ENCODE measurements at places on chromosomes 6 and 20.

- DNase-seq, result no peak
Observed at GRCh38 chr20:46356195-46357029, 48.1 kb upstream of the CDH22 start.

DNA sequence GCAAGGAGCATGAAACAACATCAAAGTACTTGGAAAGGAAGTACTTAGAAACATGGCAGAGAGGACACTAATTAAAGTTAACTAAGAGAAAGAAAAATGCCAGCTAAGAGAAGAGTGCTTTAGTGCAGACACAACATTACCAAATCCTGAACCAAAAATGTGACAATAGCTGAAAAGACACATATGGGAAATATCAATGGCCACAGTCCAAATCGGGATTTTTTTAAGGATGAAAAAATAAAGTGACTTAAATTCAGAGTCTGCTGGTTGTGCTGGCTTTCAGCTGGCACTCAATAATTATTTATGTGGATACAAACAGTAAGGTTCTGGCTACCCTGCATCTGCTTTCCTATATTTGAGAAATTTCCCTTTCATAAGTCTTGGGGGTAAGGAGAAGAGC is 12.6 kb upstream of the DST start:
- no peak for DNase-seq

DNA sequence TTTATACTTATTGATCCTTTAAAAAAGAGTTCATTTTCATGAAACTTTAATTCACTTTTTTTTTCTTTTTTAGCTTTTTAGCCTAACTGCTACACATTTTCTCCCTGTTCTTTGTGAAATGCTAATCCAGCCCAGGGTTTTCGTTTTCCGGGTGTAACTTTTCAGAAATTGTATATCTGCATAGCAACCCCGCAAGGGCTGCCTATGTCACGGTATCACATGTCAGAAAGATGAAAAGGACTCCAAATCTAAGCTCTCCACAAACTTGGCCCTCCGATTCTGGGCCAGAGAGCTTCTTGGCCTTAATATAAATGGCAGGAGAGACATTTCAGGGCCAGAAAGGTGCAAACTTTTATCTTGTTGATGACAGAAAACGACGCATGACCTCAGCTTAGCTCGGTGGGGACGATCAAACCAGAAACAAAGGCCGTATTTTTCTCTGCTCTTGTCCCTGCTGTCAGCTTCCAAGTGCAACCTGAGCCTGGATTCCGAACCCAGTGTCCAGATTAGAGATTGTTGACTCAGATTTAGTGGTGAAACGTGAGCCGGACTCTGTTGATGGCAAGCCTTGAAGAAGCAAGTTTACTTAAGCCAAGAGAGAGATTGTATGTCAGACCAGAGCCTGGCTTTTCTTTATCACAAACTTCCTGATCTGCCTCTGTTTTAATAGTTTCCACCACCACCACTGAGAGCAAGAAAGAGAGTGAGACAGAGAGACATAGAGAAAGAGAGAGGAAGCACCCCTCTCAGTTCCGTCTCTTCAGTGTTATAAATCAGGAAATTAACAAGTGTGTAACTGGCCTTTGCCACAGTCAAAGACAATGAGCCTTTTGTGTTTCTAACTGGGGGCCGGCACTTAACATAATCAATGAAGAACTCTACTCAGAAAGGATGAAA is 157.8 kb downstream of the SCML4 start:
- DNase-seq, result no peak

- DNase-seq, result no peak
Observed at GRCh38 chr20:15922556-15922955, 650.7 kb downstream of the KIF16B start.

- DNase-seq, result no peak
Observed at GRCh38 chr6:117265410-117266256, at the start of gene VGLL2. Gene VGLL2 (plus strand): TSS chr6:117265558. CDS start chr6:117265764, 206 bp downstream.

DNA sequence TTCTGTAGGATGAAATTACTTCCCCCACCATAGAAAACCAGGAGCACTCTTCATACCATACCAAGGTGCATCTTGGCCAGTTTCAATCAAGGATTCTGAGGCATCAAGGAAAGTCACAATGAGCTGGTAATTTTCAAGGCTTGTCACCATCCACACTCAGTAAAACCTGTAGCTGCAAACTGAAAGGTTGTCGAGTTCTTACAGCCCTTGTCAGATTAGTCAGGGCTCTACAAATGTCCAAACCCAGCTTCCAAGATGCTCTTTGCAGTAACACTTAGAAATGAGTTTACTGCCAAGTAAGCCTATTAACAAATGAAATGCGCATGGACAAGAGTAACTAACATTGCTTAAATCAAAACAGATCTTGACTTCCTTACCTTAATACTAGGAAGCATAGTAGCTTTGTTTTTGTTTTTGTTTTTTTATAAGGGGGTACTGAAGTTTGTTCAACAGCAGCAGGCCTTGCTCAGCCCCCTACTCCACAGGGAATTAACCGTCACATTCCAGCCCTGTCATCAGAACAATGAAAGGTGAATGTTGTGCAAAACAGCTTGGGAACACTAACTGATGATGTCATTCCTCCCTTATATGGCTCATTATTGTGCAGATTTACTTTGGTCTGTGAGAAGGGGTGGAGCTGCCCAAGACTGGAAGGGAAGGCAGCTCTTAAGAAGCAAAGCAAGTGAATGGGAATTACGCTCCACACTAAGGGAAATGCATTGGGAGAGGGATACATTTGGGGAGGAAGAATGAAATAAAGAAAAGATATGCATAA is 49.9 kb upstream of the TMEM30A start:
- DNase-seq, result no peak

DNA sequence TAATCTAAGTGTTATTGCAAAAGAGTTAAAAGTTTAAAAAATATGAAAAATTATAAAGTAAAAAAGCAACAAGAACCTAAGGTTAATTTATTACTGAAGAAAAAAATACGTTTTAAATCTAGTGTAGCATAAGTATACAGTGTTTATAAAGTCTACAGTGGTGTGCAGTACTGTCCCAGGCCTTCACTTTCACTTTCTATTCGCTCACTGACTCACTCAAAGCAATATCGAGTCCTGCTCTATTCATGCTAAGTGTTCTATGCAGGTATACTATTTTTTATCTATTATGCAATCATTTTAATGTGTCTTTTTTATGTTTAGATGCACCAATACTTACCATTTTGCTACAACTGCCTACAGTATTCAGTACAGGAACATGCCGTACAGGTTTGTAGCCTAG is 113.0 kb downstream of the MANEA start:
- no peak for DNase-seq

DNA sequence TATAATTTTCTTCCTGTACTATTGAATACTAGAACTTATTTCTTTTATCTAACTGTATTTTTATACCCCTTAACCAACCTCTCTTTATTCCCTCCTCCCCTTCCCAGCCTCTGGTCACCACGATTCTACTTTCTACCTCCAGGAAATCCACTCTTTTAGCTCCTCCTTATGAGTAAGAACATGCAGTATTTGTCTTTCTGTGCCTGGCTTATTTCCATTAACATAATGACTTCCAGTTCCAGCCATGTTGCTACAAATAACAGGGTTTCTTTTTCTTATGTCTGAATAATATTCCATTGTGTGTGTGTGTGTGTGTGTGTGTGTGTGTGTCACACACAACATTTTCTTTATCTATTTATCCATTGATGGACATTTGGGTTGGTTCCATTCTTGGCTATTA is 152.3 kb upstream of the OLIG3 start:
- no peak for DNase-seq

- DNase-seq, result no peak
Observed at GRCh38 chr6:170276369-170277057, 14.4 kb downstream of the DLL1 start.

DNA sequence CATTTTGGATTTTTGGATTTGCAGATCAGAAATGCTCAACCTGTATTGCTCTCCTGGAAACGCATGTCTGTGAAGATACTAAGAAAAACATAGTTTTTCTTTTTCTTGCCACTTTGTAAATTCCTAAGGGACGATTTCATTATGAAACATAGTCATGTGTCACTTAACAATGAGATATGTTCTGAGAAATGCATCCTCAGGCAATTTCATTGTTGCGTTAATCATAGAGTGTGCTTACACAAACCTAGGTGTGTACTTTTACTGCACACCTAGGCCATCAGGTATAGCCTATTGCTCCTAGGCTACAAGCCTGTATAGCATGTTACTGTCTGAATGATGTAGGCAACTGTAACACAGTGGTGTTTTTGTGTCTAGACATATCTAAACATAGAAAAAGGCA is 13.4 kb upstream of the THEMIS start:
- no peak for DNase-seq

DNA sequence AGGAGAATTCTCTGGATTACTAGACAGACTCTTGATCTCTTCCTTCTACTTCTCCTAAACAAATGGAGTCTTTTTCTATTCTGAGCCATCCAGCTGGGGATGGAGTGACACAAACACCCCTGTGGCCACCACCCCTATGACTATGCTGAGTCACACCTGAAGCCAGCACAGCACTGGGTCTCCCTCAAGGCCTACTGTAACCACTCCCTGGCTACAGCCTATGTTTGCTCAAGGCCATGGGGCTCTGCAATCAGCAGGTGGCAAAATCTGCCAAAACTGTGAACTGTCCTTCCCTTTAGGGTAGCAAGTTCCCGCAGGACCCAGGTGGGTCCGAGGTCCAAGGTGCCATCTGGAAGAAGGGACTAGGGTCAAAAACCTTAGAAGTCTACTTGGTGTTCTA is 132.3 kb downstream of the TINAG start:
- no peak for DNase-seq

DNA sequence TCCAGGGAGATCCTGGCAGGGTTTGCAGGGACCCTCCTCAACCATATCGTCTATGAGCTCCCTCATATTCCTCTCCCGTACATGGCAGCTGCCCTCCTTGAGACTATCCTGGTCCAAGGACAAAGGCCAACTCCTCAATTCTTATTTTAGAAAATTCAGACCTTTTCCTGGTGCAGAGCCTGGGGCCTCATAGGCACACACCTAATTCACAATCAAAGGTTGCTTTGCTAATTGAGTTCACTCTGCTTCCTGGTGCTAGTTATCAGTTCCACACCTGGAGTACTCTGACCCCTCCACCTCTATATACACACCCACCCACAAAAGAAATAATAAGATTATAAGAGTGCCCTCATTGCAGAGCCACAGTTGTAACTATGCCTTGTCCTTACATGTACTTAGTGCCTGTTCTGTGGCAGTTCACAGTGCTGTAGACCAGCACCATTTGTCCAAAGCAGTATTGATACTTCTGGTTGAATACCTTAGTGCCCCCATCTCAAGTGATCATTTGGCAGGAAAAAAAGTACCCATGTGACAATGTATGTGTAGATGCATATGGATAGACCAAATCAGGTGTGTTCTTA is 38.7 kb downstream of the GSS start:
- DNase-seq, result no peak

GRCh38 chr6:53268858-53269608 is 79.7 kb downstream of the ELOVL5 start:
- DNase-seq, result no peak

GRCh38 chr6:103723438-103724322 is 1136.0 kb downstream of the HACE1 start:
- DNase-seq, result no peak

- DNase-seq, result peak; percentile 37
Observed at GRCh38 chr6:31822036-31822821, 5.3 kb upstream of the HSPA1B start.

DNA sequence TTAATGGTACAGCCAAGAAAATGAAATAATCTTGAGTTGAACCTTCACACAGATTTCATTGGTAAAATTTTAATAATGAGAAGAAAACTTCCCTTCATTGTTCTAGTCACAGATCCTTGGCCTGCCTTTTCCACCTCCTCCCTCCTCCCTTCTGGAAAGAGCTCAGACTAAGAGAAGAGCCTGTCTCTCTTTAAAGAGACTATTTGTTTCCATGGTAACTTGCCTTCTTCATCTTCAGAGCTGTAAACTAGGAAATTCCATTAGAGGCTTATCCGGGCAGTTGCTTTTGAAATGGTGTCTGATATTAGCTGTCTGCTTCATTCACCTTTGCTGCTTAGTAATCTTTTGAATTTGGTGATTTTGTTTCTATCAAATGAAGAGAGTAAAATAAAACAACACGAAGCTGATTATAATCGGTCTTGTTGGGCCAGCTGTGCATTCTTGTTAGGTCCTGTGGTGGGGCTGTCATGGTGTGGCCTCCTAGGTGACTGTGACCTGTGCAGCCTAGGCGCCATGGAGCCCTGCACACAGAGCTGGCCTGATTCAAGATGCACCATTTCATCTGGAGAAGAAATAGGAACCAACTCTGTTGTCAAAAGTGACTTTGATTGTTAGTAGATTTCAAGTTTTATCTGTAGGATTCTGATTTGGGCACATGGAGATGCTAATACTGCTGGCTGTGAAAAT is 96.7 kb downstream of the MAP3K7 start:
- DNase-seq, result no peak

GRCh38 chr20:5734602-5735001 is 15.6 kb upstream of the SHLD1 start:
- DNase-seq, result no peak

DNA sequence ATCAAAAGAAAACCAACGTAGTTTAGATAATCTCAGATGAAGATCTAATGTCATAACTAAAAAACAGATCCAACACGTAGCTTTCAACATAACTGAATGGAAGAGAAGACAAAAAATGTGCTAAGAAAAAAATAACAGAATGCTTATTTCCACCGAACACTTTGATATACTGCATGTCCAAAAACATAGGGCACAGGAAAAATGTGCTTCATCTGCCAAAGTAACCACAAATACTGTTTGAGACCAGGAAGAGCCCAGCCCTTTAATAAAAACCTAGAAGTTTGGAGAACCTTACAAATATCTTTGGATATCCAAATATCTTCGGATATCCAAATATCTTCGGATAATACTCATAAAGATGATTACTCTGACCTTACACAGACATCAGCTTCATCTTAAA is 19.8 kb downstream of the LAMA4 start:
- DNase-seq, result no peak

DNA sequence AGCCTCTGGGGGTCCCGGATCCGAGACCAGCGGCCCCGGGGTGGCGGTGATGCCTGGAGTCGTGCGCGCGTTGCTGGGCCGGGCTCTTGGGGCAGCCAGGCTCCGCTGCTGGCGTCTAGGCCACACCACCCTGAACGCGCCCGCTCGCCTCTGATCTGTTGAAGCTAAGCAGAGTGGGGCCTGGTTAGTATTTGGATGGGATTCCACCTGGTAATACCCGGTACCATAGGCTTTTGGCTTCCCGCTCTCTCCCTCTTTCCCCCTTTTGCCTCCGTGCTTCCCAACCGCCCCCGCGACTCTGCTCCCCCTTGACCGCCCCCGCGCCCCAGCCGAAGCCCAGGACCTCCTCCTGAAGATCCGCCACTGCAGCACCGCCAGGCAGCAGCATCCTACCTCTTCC is 1383.5 kb upstream of the DEFB115 start:
- no peak for DNase-seq
